ENCODE measurements at places on chromosomes 5 and 9.

- no peaks in the 10 kb centered on the region for H3K4me1 ChIP-seq
- H3K4me3 ChIP-seq: no peak overlapping the region
- no peaks in the 10 kb centered on the region for H3K27me3 ChIP-seq
- DNase-seq: peak; percentile 56
- no peak overlapping the region for H3K27ac ChIP-seq
Observed at GRCh38 chr9:134870746-134871662, 9.6 kb upstream of the FCN2 start.

DNA sequence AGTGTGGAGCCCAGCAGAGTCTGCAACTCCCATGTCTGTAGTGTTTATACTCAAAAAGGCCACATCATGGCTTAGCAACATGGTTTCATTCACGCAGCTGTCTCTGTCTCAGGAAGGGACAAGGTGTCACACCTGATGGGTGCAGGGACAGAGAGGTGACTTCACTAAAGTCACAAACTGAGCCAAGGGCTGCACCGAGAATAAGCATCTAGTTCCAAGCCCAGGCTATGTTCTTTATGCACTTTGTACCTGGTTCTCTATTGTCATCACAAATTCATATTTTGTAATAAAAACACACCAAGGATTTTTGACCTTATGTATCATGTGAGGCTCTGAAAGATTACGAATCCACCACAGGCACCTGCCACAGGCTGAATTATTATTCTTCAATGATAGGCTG lies 64.9 kb upstream of the STK32A start:
- no peaks in the 10 kb centered on the region for H3K36me3 ChIP-seq
- no peaks in the 10 kb centered on the region for H3K27me3 ChIP-seq
- H3K27ac ChIP-seq: no peak overlapping the region
- H3K4me3 ChIP-seq: no peak overlapping the region
- no peaks in the 10 kb centered on the region for H3K4me1 ChIP-seq
- DNase-seq: no peak

DNA sequence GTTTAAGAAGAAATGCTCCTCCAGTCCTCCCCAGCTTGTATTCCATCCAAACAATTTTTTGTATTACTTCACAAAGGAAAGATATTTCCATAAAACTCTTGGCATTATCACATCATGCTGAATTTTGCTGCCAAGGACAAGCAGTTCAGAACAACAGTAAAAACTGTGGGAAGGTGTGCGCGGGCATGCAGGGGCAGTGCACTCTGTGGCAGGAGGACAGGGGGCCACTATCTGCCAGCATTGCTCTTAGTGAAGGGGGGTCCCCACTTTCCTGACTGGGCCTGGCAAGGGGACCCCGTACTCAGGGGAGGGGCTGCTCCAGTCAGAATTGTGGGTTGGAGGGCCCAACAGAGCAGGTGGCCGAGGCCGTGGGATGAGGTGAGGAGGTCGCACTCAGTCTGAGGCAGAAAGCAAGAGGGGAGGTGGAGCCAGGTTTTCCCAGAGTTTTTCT lies 32.8 kb downstream of the ANGPTL2 start:
- H3K4me3 ChIP-seq: no peak overlapping the region
- H3K4me1 ChIP-seq: peaks cover 8% of the 10 kb centered on the region
- DNase-seq: no peak
- peaks cover 3% of the 10 kb centered on the region for H3K36me3 ChIP-seq
- peak overlapping the region; percentile 35 for H3K27ac ChIP-seq
- no peaks in the 10 kb centered on the region for H3K27me3 ChIP-seq

DNA sequence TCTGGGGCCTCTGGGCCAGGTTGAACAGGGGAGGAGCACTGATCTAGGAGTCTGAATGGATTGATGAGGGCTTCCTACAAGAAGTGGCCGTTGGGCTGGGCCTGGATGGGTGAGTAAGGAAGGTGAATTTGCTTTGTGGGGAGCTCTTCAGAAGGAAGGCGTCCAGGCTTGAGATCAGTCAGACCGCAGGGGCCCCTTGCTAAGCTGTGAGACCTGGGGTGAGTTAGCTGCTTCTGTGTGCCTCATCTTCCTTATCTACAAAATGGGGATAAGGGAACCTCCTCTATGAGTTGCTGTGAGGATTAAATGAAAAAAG lies 1.1 kb upstream of the SYNPO start:
- no peak overlapping the region for H3K4me3 ChIP-seq
- H3K27me3 ChIP-seq: no peaks in the 10 kb centered on the region
- peaks cover 84% of the 10 kb centered on the region for H3K4me1 ChIP-seq
- H3K27ac ChIP-seq: peak overlapping the region; percentile 96
- DNase-seq: no peak

GRCh38 chr5:9350301-9350797 lies 195.5 kb downstream of the SEMA5A start:
- H3K36me3 ChIP-seq: no peaks in the 10 kb centered on the region
- no peaks in the 10 kb centered on the region for H3K27me3 ChIP-seq
- H3K27ac ChIP-seq: no peak overlapping the region
- no peak overlapping the region for H3K4me3 ChIP-seq
